ENCODE measurements at places on chromosomes 7 and 10.
A peak's percentile ranks its signal among the peaks of the same experiment; 100 is the strongest.

DNA sequence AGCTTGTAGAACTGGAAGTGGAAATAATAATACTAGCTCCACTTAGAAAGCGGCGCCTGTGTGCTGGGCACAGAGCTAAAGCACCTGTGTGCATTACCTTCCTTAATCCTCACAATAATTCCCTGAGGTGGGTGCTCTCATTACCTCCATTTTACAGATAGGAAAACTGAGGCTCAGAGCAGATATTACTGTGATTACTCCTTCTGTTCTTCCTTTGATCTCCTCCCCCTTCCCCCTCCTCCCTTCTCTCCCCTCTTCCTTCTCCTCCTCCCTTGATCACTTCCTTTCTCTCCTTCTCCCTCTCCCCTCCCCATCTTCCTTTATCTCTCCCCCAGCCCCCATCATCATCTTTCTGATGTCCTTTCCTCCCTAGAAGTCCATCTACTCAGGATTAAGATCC is 55.0 kb downstream of the C10orf105 start:
- DNase-seq = no peak

DNA sequence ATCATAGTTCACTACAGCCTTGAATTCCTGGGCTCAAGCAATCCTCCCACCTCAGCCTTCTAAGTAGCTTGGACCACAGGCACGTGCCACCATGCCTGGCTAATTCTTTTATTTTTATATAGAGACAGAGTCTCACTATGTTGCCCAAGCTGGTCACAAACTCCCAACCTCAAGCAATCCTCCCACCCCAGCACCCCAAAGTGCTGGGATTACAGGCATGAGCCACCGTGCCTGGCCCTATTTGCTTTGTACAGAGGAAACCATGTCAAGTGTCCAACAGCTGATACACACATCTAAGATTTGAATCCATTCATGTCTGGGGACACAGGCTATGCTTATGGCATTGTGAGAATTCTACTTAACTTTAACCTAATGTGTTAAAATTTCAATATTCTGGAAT is 29.9 kb upstream of the MPP7 start:
- DNase-seq = no peak

DNA sequence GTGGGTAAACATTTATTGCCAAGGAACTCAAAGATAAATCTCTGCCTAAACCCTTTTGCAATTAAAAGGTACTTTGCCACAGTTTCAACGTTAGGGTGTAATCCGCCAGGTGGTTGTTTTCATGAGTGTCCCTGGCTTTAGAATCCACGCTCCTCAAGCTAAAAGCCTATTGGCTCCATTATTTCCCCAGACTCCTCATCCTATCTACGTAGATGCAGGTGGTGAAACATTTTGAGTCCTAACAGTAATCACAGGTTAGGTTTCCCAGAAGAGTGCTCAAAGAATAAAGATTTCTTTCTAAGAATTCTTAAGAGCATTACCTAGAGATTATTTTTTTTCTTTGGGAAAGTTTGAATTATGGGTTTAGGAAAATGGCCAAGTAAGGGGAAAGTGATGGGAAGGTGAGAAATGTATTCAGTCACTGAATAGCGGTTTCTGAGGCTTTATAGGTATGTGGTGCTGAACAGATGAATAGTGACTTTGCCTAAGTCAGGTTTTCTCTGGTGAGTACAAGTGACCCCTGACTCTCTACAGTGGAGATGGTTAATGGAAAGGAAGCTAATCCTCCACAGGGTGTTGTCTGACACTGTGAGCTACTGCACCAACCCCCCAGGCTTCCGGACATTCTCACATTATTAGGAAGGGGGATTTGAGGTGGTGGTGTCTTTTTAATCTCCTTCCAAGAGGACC is 60.2 kb downstream of the NRP1 start:
- no peak for DNase-seq

DNA sequence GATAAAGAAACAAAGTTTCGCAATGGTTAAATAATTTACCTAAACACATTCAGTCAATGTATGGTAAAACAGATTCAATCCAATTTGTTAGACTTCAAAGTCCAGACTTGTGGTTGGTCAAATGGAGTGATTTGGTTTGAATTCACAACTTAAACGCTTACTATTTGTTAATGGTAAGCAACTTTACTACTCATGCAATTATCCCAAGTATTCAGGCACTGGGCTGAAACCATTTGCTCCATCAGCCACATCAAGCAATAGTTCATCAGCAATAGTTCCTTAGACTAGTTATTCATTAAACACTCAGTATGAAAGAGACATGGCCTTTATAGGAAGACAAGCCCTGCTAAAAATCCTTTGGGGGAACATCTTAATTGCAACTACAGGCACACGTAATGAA is 253.0 kb downstream of the AGMO start:
- DNase-seq = no peak

GRCh38 chr10:125591886-125592285 is 91.1 kb downstream of the TEX36 start:
- DNase-seq = no peak

- DNase-seq = peak; percentile 70
These were observed 116.9 kb upstream of the PPIF start for GRCh38 chr10:79230328-79230830.

- no peak for DNase-seq
These were observed 61.2 kb upstream of the YAE1 start for GRCh38 chr7:39504963-39505362.

- no peak for DNase-seq
These were observed 62.5 kb upstream of the RAPGEF5 start for GRCh38 chr7:22419488-22419887.

DNA sequence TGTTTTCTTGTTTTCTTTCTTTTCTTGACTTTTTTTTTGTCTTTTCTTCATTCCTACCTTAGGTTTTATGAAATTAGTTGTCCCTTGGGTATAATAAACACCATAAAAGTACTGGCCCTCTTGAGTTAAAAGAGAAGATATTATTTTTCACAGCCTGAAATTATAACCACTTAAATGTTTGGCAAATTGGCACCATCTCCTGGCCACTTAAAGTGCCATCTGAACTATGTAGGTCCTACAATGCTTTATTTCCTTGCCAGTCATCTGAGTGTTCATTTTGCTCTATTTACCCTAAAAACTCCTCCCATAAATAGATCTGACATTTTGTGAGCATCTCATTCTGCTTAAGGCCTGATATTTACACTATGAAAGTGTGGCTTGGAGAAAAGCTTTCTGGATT is 98.9 kb upstream of the PRKCQ start:
- no peak for DNase-seq

GRCh38 chr7:129529643-129530042 is 27.3 kb downstream of the SMKR1 start:
- no peak for DNase-seq

- no peak for DNase-seq
These were observed 629.1 kb downstream of the SORCS1 start for GRCh38 chr10:106535304-106535953.
